ENCODE measurements at places on chromosomes 3 and 15.
A peak's percentile ranks its signal among the peaks of the same experiment; 100 is the strongest.

- DNase-seq = no peak
These were observed 64.8 kb downstream of the OSTN start for GRCh38 chr3:191263850-191264249.

- DNase-seq = no peak
These were observed 25.0 kb downstream of the DPH3 start for GRCh38 chr3:16239780-16240179.

- no peak for DNase-seq
These were observed 98.1 kb downstream of the SEMA5B start for GRCh38 chr3:122929188-122930062.

DNA sequence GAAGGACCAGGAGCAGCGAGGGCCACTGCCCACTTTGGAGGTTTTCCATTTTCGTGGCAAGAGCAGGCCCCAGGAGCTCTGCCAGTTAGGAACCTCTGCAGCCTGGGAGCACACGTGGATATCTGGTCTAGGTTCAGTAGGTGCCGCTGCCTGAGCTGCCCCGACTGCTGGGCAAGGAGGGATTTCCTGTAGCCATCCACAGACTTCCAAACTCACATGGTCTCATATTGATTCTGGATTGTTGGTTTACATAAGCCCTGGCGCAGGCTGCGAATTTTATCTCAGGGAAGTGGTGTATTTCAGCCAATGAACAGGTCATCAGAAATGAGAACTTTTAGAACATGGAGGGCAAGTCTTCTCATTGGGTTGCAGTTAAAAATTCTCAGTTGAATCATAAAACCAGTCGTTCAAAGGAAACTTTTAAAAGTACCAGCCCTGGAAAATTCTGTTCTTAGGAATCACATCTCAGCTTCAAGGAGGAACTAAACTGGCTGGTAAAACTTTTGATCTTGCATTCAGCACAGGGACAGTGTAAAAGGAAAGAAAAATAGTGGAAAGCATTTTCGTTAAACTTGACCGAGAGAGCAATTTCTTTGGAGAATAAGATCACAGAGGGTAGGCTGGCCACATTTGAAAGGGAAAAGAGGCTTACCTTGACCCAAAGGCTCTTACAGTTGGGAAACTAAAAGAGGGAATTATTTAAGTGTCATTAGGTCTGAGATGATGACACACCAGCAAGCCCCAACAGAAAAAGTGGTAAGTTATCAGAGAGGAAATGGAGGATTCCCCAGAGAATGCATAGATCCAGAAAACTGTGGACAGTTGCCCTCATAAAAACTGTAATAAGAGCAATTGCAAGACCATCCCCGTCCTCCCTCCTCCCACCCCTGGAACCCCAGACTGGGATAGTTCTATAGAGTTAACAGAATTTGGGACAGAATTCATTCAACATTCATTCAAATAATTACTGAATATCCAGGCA lies 6.4 kb upstream of the RTP3 start:
- no peak for DNase-seq

DNA sequence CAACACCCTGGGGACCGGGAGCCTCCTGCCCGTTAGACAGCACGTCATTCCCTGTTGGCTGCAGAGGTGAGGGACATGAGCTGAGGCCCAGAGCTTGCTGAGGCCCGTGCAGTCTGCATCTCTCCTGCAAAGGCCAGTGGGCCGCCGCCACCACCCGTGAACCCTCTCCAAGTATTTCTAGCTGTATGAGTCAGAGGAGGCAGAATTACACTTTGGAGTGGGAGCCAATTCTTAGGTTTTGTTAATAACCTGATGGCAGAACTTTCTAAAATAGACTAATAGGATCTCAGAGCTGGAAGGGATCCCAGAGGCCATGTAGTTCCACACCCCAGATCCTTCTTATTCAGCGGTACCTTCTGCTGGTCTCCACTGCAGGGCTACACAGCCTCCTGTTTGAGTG lies 335.2 kb upstream of the CTDSPL start:
- DNase-seq = no peak

DNA sequence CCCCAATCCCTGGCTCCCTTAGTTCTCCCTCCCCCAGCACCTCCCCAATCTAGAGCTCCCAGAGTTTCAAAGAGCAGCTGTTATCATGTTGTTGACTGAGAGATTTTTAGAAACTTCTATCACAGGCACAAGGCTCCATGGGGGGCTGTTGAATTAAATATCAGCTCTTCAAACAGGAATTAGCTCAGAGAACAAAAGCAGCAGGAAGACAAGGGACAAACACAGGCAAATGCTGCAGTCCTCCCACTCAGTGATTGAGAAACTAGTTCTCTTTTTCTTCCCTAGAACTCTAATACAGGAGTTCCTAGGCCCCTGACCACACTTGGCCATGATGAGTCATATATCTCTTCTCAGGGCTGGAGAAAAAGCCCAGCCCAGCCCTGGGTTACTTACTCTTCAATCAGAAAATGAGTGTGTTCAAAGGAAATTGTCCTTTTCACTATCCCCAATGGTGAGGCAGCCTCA lies 262.1 kb downstream of the IGSF11 start:
- DNase-seq = no peak

GRCh38 chr15:84842781-84843180 lies 25.6 kb downstream of the ALPK3 start:
- DNase-seq = no peak

DNA sequence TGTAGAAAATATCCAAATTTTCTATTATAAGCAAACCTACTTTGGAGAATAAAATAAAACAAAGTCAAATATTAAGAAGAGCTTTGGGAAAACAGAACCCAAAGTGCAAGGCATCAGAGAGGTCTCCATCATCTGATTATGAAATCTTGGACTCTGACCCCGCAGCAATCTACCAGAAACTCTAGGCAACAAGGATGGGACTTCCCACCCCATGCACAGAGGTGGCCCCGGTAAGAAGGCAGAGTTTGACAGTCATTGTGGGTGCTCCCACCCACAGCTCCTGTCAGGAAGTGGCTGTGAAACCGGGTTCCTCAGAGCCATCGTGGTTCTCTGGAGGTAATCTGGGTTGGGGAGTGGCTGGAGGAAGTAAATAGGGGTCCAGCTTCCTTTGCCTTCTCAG lies 37.0 kb upstream of the TJP1 start:
- no peak for DNase-seq

GRCh38 chr3:18937574-18937973 lies 210.7 kb upstream of the KCNH8 start:
- no peak for DNase-seq

DNA sequence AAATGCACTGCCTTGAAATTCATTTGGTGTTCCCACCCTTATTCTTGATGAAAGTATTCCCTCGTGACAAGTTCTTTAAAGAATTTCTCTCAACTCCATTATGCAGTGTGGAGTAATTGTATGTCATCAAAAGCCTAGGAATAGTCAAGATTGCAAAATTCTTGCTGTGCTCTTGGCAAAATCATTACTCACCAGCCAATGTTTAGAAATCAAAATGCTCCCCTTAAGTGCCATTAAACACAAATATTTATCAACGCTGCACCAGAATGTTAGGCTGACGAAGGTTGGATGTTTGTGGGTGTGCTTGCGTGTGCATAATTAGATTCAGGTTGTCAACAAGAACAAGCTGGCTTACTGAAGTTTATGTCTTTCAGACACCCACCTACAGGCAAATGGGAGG lies 40.5 kb downstream of the SST start:
- peak; percentile 93 for DNase-seq

DNA sequence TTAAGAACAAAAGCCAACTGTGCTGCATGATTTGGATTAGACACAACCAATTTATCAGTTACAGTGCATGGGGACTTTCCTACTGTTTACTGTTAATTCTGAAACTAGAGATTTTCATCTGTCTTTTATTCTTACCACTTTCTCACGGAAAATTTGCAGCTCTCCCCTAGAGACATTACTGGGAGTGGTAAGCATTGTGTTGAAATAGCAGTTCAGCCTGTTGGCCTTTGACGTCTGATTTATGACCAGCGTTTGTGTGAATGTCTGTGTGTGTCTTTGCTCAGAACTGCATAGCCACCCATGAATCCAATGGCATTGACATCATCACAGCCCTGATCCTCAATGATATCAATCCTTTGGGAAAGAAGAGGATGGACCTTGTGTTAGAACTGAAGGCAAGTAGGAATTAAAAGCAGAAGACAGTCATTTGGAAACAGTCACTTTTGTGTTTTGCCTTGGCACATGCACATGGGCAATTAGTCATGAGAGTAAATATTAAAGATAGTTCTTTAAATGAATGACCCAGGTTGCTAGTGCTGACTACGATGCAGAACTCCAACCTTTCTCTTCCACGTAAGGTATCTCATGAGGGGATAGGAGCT lies 202.2 kb upstream of the BHLHE40 start:
- DNase-seq = peak; percentile 18

GRCh38 chr15:70284438-70285214 lies 186.9 kb upstream of the TLE3 start:
- no peak for DNase-seq

DNA sequence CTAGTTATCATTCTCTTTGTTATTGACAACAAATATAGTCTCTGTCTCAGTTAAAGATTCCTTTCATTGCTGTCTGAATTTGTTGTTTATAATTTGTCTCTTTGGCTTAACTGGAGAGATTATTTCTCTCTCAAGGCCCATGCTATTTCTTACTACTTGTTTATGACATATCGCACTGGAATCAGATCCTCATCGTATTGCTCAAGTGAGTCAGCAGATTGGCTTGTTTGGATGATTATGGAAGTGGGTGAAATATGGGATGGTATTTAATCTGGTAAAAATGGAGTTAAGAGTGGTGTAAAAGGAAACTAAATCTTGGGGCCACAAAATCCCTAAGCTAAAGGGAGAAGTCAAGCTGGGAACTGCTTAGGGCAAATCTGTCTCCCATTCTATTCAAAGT lies 613.1 kb downstream of the SI start:
- peak; percentile 53 for DNase-seq

GRCh38 chr3:71591101-71591500 lies 7.6 kb upstream of the FOXP1 start:
- no peak for DNase-seq

- DNase-seq = no peak
These were observed 158.3 kb downstream of the PDCD6IP start for GRCh38 chr3:33956776-33957175.

- no peak for DNase-seq
These were observed 351.6 kb downstream of the TBC1D5 start for GRCh38 chr3:17390785-17391184.

GRCh38 chr3:195751560-195751959 lies 30.8 kb downstream of the MUC20 start:
- DNase-seq = no peak

- no peak for DNase-seq
These were observed 491.7 kb upstream of the AGTR1 start for GRCh38 chr3:148205977-148206376.

DNA sequence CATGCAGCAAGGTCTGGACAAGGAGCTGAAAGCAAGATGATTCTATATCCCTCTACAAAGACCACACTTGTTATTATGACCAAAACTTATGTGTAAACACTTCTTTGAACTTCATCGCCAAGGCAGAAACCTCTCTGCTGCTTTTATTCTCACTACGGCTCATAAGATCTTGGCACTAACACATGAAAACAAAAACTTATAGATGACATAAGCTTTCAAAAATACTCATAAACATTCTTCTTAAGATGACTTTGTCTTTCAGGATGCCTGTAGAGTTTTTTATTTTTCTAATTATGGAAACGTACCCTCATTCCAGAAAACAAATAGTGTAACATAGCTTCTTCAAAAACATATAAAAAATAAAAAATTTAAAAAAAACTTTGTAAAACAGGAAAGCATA lies 12.5 kb upstream of the C15orf61 start:
- DNase-seq = no peak

GRCh38 chr3:71245971-71246880 lies 337.3 kb downstream of the FOXP1 start:
- DNase-seq = no peak

DNA sequence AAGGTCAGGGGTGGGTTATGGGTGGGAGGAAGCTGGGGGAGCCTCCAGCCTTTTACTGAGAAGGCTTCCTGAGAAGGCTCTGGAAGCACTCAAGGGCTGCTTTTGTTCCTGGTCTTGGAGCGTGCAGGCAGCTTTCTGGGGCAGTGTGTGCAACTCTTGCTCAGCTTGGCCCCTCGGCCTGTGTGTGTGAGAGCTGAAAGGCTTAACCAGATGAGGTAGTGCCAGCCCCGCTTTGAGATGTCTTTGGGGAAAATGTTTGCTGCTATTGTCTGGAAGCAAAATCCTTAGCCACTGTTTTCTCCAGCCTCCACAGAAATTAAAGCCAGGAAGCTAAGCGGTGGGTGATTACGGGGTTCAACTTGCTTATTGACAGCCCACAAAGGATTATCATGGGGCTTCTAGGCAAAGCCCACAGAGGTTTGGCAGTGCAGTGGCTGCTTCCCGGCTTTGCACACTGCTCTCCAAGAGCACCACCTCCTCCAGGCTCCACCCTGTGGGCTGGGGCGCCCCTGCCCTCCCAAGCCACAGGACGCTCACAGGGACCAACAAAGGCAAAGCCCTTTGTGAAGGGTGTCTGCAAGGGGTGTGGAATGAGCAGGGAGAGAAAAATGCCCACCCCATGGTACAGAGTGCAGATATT lies 121.7 kb upstream of the TLE3 start:
- DNase-seq = no peak

GRCh38 chr3:14872706-14873105 lies 53.9 kb downstream of the FGD5 start:
- no peak for DNase-seq

GRCh38 chr15:40115670-40116093 lies 7.0 kb upstream of the BMF start:
- DNase-seq = no peak

- DNase-seq = no peak
These were observed 73.5 kb downstream of the CEMIP start for GRCh38 chr15:80852676-80853075.

DNA sequence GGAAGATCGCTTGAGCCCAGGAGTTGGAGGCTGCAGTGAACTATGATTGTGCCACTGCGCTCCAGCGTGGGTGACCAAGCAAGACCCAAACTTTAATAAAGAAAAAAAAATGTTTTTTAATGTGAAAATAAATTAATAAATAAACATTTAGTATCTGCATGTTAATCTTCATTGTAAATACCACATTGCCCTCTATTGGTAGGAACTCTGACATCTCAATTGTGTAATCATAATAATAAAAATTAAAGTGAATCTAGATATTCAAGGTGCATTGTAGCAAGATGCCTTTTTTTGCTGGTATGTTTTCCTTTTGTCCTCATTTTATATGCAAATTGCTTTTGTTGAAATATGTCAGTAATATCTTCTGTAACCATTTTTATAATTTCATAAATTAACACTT lies 95.0 kb upstream of the LIMD1 start:
- DNase-seq = no peak

- no peak for DNase-seq
These were observed 248.3 kb downstream of the SLCO3A1 start for GRCh38 chr15:92101708-92102394.

GRCh38 chr3:184145111-184145524 lies 10.0 kb downstream of the EIF2B5 start:
- DNase-seq = no peak

GRCh38 chr3:149653136-149653535 lies 4.7 kb downstream of the WWTR1 start:
- DNase-seq = no peak
